ENCODE measurements at places on chromosomes 12 and 14.

- no peak for DNase-seq
Observed at GRCh38 chr12:113818833-113819232, 147.3 kb downstream of the RBM19 start.

DNA sequence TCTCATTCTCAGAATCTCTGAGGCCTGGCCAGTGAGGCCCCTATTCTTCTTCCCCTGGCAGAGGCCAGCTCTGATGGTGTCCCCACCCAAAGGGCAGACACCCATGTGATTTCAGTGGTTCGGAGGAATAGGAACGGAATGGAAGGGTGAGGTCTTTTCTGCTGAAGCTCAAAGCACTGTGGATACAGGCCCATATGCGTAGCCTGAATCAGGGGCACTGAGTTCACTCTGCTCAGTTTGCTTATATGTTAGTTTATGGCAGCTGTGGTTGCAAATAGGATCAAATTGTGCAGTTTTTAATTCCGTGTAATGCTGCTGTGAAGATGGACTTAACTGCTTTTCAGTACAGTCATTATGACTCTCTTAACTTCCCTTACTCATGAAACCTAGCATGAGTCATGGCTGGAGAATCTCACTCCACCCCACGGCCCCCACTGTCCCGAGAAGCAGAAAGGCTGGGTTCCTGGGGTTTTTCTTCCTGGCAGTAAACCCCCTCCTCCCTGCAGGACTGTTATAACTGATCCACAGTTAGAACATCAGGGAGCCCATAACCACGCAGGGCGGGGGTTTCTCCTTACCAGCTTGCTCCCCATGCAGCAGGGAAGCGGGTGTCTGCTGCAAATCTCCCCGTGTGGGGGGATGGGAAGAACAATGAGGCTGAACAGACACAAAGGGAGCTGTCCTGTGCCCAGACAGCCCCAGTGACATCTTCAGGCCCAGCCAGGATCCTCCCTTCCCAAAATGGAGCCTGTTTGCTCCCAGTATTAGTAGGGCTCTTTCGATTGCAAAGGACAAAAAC is 122.7 kb downstream of the SLC38A6 start:
- peak; percentile 94 for DNase-seq

DNA sequence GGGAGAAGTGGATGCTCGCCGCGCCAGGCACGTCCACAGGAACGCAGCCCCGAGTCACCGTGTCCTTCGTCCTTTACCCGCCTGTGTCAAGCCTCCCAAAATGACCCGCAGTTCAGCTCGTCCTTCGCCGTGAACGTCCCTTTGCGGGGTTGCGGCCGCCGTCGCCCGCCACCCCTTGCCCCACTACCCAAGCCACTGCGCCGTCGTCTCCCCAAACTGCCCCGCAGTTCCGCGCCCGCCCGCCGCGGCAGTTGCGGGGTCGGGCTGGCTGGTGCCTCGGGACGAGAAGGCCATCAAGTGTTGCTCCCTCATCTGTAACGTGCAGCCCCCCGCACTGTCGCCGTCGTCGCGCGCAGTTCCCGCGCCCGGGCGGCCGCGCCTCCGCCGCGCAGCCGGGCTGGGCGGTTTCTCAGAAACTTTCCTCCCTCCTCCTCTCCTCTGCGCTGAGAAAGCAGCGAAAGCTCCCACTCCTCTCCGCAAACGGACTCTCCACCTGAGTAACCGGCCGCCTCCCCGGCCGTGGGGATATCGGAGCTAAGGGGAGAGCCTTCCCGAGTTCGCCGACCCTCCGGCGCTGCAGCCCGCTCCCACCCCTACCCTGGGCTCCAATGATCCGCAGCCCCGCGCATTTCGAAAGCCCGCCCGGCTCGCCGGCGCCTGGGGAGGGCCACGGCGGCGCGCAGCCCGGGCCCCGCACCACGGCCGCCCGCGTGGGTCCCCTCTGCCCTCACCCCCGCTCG is 6.7 kb downstream of the CDKN1B start:
- no peak for DNase-seq

DNA sequence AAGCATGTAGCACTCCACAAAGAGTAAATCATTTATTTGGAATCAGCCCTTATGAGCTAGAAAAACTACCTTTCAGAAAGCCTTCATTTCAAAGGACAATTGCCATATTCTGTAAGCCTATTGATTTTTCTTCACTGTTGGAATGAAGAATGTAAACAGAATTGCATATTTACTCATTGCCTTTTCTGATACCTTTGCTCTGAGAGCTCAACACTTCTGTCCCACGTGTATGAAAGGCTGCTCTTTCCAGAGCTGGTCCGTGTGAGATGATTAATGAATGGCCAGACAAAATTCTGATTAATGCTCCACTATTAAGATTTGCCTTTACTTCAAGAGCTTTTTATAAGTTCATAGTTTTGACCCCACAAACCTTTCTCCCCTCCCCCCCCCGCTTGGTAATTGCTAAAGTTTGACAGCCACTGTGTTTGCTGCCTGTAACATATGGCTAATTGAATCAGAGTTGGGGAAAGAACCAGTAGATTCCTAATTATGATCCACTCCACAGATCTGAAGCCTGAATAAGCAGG is 63.0 kb upstream of the PLEKHA5 start:
- no peak for DNase-seq

DNA sequence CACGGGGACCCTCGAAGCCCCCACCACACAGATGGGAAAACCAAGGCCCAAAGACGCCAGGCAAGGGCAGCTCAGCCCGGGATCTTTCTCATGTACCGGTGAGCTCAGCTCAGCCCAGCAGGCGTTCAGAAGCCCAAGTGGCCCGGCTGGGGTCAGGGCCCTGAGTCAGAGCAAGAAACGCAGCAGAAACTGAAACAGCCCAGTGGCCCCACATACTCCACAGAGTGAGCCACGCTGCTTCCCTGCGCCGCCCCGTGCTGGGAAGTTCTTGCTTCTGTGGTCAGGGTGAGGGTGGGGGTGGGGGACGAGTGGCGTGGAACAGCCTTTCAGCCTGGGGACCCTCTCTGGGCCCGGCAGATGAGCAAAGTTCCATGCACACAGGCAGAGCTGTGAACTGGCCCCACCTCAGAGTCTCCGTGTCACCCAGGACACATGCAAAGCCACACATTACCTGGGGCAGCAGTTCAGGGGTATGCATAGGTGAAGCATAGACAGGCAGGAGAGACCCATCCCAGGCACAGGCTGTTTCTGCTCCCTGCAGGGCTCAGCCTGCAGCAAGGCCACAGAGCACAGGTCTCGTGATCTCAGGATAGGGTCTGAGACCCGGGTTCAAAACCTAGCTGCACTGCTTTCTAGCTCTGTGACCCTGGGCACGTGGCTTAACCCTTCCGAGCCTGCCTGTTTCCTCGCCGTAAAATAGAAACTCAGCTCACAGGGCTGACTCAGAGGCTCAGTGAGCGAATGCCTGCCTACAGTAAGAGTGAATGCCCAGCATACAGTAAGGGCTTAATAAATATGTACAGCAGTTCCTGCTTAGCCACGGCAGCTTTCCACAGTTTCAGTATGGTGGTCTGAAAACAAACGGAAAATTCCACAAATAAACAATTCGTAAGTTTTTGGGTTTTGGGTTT is 21.6 kb downstream of the NCOR2 start:
- no peak for DNase-seq

DNA sequence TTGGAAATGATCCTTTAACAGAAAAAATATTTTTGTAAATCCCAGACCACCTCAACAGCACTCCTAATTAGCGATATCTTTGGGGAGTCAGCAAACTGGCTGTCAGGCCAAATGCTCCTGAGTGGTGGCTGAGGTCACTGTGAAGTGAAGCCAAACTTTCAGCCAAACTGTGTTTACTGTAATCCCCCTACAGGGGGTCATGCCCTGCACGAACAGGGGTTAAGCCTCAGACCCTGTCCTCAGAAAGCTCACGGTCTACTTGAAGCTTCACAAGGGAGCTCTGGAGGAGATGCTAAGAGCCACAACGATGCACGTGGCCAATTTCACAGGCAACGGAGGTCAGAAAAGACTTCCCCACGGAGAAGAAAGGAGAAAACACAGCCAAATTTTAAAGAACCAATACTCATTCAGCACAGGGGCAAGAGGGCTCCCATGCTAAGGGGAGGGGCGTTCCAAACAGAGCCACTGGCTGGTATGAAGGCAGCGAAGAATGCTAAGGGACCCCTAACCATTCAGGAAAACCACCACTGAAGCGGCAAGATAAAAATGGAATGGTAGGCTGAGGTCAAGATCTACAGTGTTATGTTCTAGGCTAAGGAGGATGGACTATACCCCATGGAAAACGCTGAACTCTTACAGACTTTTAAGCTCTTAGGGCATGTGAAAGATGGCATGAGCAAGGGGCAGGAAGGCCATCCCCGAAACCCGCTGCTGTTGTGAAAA is 105.4 kb downstream of the ITPR2 start:
- no peak for DNase-seq

GRCh38 chr12:64976131-64976530 is 145.0 kb downstream of the WIF1 start:
- no peak for DNase-seq

- no peak for DNase-seq
Observed at GRCh38 chr14:63960926-63961567, 108.2 kb downstream of the SYNE2 start.

DNA sequence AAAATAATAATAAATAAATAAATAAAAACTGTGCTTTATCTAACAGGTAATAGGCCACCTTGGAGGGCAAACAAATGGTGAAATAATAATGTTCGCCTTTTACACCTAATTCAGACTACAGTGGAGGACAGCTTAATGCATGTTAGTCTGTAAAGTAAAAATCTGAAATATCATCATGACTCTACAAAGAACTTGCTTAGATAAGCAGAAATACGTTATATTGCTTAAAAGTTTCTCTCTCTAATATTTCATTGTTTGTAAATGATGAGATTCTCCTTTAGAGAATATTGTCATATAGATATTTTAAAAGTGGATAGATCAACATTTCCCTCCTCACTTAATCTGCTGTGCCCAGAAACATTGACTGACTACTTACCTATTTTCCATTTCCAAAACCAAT is 98.7 kb upstream of the PDZRN4 start:
- DNase-seq: no peak

- no peak for DNase-seq
Observed at GRCh38 chr12:88767699-88768098, 187.4 kb upstream of the KITLG start.

GRCh38 chr14:81625343-81625742 is 91.7 kb upstream of the SEL1L start:
- DNase-seq: no peak

DNA sequence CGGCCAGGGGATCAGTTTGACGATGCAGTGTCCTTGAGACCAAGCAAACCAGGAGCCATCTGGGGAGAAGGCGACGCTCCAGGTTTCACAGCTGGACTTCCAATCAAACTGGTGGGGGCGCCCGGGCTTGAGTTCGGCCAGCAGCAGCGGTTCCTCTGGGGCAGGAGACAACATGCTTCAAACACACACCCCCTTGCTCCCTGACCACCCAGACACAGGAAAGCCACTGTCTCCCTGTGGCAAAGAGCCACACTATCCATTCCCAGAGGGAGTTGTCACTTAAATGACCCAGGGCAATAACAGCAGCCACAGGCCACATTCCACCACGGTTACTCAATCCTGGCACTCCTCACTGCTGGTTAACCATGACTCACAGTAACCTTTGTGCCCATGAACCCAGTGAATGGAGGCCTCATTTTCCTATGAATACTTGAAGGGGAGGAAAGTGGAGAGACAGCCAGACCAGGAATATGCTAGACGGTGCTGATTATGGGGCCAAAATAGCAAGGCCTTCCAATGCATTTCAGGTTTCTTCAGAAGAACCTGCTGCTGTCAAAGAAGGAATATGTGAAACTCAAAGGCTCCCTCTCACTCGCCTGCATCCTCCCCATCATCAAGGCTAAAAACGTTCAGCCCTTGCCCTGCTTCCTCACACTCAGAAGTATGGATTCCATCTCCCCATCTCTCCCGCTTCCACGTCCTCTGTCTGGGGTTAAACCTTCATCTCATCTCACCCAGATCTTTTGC is 8.5 kb downstream of the WSB2 start:
- peak; percentile 96 for DNase-seq

DNA sequence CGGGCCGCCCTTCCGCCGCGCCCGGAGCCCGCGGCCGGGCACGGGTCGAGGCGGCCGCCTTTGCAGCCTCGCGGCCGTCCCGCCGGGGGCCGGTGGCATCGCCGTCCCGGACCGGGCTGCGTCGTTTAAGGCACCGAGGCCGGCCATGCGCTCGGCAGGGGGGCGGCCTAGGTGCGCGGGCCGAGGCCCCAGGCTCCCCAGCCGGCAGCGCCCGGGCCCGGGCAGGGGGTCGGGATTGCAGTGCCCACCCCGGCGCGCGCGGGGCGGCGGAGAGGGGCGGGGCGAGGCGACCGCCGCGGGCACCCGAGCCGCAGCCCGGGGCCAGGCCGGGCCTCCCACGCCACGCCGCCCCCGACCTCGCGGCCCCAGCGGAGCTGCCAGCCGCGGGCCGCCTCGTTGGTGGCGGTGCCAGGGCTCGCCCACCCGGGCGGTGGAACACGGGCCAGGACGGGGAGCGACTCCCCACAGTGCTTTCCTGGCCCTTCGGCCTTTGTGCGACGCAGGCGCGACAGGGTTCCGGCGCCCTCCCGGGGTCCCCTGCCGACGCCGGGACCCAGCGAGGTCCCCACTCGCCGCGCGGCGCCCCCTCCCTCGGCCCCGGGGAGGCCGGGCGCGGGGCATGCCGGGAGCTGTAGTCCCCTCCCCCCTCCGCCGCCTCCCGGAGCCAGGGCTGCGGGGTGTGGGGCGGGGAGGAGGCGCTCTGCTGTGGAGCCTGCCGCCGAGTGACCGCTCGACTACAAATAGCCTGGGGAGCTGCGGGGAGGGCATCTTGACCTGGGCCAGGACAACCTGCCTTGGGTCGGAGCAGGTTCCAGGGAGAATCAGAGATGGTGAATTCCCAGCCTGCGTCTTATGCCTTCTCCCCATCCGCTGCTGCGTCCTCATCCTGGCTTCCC is 769 bp downstream of the FKBP4 start:
- DNase-seq: no peak

DNA sequence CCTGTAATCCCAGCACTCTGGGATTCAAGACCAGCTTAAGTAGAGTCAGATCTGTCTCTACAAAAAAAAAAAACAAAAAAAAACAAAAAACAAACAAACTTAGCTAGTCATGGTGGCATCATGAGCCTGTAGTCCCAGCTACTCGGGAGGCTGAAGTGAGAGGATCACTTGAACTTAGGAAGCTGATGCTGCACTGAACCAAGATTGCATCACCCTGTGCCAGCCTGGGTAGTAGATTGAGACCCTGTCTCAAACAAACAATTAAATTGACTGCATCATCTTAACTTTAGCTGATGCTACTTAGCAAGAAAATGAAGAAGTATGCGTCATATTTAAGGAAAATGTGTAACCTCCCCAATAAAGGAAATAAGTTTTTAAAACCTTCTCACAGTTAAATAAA is 136.6 kb upstream of the ATXN7L3B start:
- DNase-seq: no peak

GRCh38 chr12:27456618-27457017 is 10.1 kb downstream of the SMCO2 start:
- no peak for DNase-seq

GRCh38 chr12:94074980-94075629 is 73.3 kb upstream of the PLXNC1 start:
- DNase-seq: peak; percentile 50

DNA sequence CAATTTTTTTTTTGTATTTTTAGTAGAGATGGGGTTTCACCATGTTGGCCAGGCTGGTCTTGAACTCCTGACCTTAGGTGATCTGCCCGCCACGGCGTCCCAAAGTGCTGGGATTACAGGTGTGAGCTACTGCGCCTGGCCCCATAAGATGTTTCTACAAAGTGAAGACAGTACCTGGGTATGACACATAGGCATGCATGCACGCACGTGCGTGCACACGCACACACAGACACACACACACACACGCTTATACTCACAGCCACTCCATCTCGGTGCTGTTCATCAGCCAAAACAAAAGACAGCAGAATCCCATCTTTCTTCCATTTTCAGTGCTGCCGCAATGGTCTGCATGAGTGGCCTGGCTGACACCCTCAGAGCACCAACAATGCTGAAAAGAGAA is 63.9 kb downstream of the VCPKMT start:
- DNase-seq: no peak

All from HFF-Myc (cell line).